Suprapubic skin (tissue), 4 donors: ENCODE measurements at places on chromosomes 2 and 18.

DNA sequence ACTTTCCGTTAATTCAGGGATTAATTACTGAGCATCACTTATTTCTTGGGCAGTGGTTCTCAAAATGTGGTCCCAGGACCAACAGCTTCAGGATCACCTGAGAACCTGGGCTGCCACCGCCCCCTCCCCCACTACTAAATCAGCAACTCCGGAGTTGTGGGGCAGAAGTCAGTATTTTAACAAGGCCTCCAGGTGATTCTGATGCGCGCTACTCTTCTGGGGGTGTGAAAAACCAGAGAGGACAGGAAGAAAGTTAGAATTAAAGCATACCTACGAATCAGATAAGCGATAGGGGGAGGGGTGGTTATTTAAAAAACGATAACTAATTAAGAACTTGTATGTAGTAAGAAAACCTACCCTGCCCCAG lies 319 bp downstream of the ZSCAN30 start:
- peak overlapping the region; percentile 69 for H3K4me3 ChIP-seq
- peak overlapping the region; percentile 84 for H3K27ac ChIP-seq
- no peak for DNase-seq
- H3K36me3 ChIP-seq: peaks cover 8% of the 10 kb centered on the region
- H3K4me1 ChIP-seq: peaks cover 31% of the 10 kb centered on the region

- DNase-seq: no peak
- no peaks in the 10 kb centered on the region for H3K36me3 ChIP-seq
Measured at GRCh38 chr2:204357286-204357685, 188.0 kb upstream of the PARD3B start.

- no peaks in the 10 kb centered on the region for H3K4me1 ChIP-seq
- no peak overlapping the region for H3K27ac ChIP-seq
- H3K4me3 ChIP-seq: no peak overlapping the region
- H3K36me3 ChIP-seq: no peaks in the 10 kb centered on the region
Measured at GRCh38 chr2:158098178-158098577, 3.5 kb upstream of the UPP2 start.

DNA sequence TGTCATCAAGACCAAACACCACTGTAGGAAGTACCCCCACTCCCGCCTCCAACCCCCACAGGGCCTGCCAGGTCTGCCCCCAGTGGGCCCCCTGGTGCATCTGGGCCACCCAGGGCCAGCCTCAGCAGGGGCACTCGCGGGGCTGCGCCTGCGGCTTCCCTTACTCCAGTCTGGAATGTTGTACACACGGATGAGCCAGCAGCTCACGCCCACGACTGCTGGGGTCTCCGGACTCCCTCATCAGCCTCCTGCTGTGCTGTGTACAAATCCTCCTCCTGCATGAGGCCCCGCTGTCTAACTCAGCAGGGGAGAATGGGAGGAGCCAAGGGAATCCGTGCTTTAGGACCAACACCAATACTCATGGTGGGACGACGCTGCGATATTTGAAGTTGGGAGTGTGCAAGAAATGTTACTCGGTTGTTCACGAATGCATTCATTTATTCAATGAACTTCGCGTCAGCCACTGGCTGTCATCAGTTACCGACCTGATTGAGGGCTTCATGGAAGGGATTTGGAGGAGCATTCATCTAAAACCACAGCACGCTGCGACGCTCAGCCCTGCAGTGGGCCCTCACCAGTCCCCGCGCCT lies 654 bp upstream of the ASB1 start:
- H3K27me3 ChIP-seq: no peaks in the 10 kb centered on the region
- no peak for DNase-seq
- H3K27ac ChIP-seq: peak overlapping the region; percentile 93
- H3K4me1 ChIP-seq: peaks cover 36% of the 10 kb centered on the region
- H3K4me3 ChIP-seq: peak overlapping the region; percentile 90

- H3K36me3 ChIP-seq: no peaks in the 10 kb centered on the region
- peaks cover 30% of the 10 kb centered on the region for H3K4me1 ChIP-seq
- peak overlapping the region; percentile 71 for H3K27ac ChIP-seq
- H3K4me3 ChIP-seq: no peak overlapping the region
Measured at GRCh38 chr2:112031473-112032223, 23.4 kb upstream of the TMEM87B start.

DNA sequence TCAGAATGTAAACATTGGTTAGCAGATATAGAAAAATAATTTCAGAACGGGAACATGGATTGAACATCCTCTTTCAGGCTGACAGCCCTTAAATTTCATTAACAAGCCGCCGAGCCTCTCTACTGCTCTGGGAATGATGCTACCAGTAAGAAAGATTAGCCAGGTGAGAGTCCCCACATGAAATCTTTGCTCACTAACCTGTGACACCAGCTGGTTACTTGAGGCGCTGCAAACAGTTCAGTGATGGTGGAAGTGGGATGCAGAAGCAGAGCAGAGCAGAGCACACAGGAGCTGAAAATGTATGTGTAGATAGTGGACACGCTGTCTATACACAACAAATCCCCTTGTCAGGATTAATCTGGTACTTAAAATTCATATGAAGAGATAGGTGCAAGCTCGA lies 721.1 kb downstream of the DPP10 start:
- no peak overlapping the region for H3K27ac ChIP-seq
- peaks cover 44% of the 10 kb centered on the region for H3K27me3 ChIP-seq
- DNase-seq: no peak
- no peak overlapping the region for H3K4me3 ChIP-seq
- peaks cover 22% of the 10 kb centered on the region for H3K4me1 ChIP-seq
- no peaks in the 10 kb centered on the region for H3K36me3 ChIP-seq

DNA sequence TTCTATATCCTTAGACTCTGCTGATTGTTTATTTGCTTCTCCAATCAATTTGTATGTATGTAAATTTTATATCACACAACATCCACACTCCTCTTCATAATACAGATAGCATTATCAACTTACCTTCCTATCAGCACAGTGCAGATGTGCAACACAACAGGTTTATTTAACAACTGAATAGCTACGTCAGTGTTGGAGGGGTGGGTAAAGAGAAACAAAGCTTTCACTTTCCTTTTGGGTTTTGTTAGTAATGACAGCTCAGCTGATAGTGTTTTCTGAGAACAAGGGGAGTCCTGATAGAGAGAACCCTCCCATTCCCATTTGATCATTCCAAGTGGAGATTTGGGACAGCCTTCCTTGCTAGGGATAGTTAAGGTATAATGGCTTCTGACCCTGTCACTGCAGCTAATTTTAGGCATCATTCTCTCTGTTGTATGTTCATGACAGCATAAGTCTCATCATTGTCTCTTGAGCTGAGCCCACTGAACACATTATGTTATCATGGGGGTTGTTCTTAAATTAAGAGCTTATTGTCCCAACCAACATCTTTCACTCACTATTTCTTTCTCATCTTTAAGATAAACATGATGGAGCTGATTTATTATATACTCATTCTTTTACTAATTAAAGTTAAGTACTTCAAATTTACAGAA lies 227.7 kb downstream of the GPD2 start:
- H3K36me3 ChIP-seq: no peaks in the 10 kb centered on the region
- no peak overlapping the region for H3K4me3 ChIP-seq
- H3K4me1 ChIP-seq: no peaks in the 10 kb centered on the region
- no peak for DNase-seq

DNA sequence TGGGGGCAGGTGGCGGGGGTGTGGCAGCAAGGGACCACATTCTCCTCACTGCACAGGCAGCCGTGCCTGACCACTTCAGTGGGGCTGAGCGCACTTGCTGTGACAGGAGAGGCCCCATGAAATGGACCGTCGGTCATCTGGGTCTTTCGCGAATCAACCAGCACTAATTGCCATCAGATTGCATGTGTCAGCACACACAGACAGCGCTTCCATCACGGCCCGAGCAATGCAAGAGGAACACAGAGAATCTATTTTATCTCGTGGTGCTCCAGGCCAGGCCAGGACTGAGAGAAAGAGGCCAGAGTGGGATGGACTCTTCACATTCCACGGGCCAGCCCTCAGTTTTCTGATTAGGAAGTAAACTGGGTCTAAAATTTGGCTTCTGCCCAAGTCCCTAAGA lies 87.0 kb downstream of the EIPR1 start:
- no peak overlapping the region for H3K4me3 ChIP-seq
- DNase-seq: peak; percentile 58
- H3K27ac ChIP-seq: no peak overlapping the region

GRCh38 chr18:27585602-27586173 lies 400.6 kb upstream of the CHST9 start:
- H3K4me1 ChIP-seq: no peaks in the 10 kb centered on the region
- no peaks in the 10 kb centered on the region for H3K27me3 ChIP-seq
- DNase-seq: no peak
- no peak overlapping the region for H3K4me3 ChIP-seq
- no peaks in the 10 kb centered on the region for H3K36me3 ChIP-seq

GRCh38 chr2:202178346-202178958 lies 59.9 kb downstream of the SUMO1 start:
- no peak for DNase-seq
- no peaks in the 10 kb centered on the region for H3K27me3 ChIP-seq
- no peak overlapping the region for H3K4me3 ChIP-seq
- H3K27ac ChIP-seq: no peak overlapping the region
- H3K36me3 ChIP-seq: no peaks in the 10 kb centered on the region
- H3K4me1 ChIP-seq: no peaks in the 10 kb centered on the region

GRCh38 chr18:25329783-25330182 lies 22.2 kb downstream of the ZNF521 start:
- peaks cover 18% of the 10 kb centered on the region for H3K4me1 ChIP-seq
- H3K4me3 ChIP-seq: no peak overlapping the region
- no peak overlapping the region for H3K27ac ChIP-seq
- no peaks in the 10 kb centered on the region for H3K36me3 ChIP-seq
- H3K27me3 ChIP-seq: no peaks in the 10 kb centered on the region

- no peaks in the 10 kb centered on the region for H3K27me3 ChIP-seq
- H3K27ac ChIP-seq: no peak overlapping the region
- no peak for DNase-seq
- H3K36me3 ChIP-seq: no peaks in the 10 kb centered on the region
- peaks cover 12% of the 10 kb centered on the region for H3K4me1 ChIP-seq
- no peak overlapping the region for H3K4me3 ChIP-seq
Measured at GRCh38 chr18:76259096-76259495, 235.9 kb downstream of the ZNF516 start.

DNA sequence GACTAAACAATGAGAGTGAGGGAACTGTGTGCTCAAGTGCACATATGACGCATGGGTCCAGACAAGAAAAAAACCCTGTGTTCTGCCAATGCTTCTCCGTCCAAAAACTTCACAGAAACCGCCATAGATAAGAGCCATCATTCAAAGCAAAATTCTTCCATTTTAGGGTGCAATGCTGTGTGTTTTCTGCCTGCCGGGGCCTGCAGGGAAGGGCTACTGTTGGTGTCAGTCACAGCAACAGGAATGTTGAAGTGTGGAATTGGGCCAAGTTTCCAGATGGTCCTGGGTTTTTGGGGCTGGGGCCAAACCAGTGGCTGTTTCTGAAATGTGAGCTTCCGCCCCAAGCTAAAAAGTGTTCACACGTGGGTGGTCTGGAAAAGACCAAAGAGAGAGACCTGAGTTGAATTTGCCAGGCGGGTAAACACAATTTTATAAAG lies 677 bp upstream of the MC2R start:
- no peak overlapping the region for H3K4me3 ChIP-seq
- H3K27ac ChIP-seq: no peak overlapping the region
- no peak for DNase-seq

GRCh38 chr18:42048158-42048557 lies 93.1 kb downstream of the PIK3C3 start:
- no peak overlapping the region for H3K27ac ChIP-seq
- H3K27me3 ChIP-seq: no peaks in the 10 kb centered on the region
- peaks cover 41% of the 10 kb centered on the region for H3K36me3 ChIP-seq
- no peaks in the 10 kb centered on the region for H3K4me1 ChIP-seq

- H3K36me3 ChIP-seq: no peaks in the 10 kb centered on the region
- no peak overlapping the region for H3K4me3 ChIP-seq
- H3K27ac ChIP-seq: no peak overlapping the region
- H3K27me3 ChIP-seq: no peaks in the 10 kb centered on the region
- DNase-seq: no peak
- no peaks in the 10 kb centered on the region for H3K4me1 ChIP-seq
Measured at GRCh38 chr2:50004667-50005066, 850.4 kb upstream of the FSHR start.

DNA sequence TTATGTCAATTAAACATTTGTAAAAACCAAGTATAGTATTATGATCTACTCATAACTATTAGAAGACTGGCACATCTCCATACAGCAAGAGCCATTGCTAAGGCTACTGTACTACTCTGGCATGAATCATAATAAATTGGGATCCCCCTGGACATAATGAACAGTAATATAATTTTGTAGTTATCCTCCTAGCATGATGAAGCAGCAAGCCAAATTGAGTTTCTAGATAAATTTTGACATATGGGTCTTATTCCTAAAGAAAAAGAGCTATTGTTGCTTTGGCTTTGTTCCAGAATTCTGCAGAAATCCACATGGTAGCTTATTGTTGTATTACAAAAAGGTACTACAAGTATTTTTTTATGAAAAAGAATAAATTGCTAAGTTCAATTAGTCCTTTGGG lies 204.3 kb downstream of the CAMKMT start:
- peaks cover 14% of the 10 kb centered on the region for H3K4me1 ChIP-seq
- no peaks in the 10 kb centered on the region for H3K27me3 ChIP-seq
- H3K27ac ChIP-seq: no peak overlapping the region
- no peak for DNase-seq

- H3K36me3 ChIP-seq: no peaks in the 10 kb centered on the region
- peaks cover 5% of the 10 kb centered on the region for H3K4me1 ChIP-seq
- no peak for DNase-seq
- H3K27ac ChIP-seq: no peak overlapping the region
- H3K27me3 ChIP-seq: no peaks in the 10 kb centered on the region
- no peak overlapping the region for H3K4me3 ChIP-seq
Measured at GRCh38 chr2:181959508-181959907, 26.1 kb upstream of the PPP1R1C start.

DNA sequence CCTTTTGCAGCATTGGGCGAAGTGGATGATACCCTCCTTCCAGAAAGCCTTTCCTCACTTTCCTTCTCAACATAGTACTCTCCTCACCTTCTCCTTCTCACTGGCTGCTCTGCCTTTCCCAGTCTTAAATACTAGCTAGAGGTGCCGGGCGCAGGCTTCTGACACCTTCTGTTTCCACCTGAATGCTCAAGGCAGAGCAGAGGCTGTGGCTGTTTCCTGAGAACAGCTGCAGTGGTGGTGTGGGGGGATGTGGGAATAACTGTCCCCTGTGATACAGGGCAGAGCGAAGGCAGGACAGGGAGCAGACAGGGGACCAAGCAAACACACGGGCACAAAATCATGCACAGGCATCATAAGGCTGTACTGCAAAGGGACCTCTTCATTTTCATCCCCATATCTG lies 303.1 kb downstream of the SS18 start:
- no peaks in the 10 kb centered on the region for H3K4me1 ChIP-seq
- DNase-seq: no peak
- no peak overlapping the region for H3K27ac ChIP-seq

DNA sequence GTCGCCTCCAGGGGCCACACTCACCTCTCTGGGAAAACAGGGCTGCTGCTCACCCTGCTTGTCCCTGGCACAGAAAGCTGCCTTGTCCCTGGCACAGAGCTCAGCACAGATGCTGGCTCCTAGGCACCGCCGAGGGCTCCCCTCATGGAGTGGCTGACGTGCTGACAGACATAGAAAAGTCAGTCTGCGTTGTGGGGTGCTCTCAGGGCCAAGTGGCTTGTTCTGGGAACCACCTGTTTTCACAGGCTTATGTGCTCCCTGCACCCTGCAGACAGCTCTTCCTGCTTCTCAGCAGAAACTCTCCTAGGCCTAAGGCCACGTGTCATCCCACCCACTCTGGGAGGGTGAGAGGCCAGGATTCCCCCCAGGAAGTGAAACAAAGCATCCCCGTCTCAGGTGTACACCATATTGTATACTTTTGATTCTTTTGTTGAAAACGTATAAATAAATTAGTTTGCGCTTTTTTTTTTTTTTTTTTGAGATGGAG lies 84.7 kb upstream of the TMEM200C start:
- no peaks in the 10 kb centered on the region for H3K36me3 ChIP-seq
- no peaks in the 10 kb centered on the region for H3K27me3 ChIP-seq
- DNase-seq: no peak
